ENCODE measurements at places on chromosomes 5 and 9. TPM values are rescaled to one million over a fixed set of nuclear protein-coding genes. Genes with fewer than 3 reads are reported as not detected.

The ASS1 gene
- 63.6 TPM for total RNA-seq

DNA sequence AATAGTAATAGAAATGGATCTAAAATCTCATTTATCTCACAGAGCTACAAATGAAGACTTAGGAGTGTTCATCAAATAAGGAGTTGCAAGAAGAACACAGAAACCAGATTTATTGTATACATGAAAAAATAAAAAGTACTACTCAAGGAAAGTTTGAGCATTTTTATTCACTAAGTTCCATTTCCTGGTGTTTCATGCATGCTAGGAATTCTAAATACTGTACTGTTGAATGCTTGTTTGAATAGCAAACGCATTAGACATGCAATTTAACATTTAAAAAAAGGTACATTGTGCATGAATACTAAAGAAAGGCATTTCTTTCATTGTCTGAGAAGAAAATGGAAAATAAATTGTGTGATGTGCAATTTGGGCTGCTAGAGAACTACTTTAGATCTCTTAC lies 52.1 kb downstream of the C6 start:
- DNase-seq = no peak

- DNase-seq = no peak
Measured at GRCh38 chr5:179558932-179559283, 8.6 kb downstream of the RUFY1 start.

The FRRS1L gene
- total RNA-seq = not detected

GRCh38 chr5:169298193-169298592 lies 2.7 kb downstream of the SLIT3 start:
- no peak for DNase-seq

DNA sequence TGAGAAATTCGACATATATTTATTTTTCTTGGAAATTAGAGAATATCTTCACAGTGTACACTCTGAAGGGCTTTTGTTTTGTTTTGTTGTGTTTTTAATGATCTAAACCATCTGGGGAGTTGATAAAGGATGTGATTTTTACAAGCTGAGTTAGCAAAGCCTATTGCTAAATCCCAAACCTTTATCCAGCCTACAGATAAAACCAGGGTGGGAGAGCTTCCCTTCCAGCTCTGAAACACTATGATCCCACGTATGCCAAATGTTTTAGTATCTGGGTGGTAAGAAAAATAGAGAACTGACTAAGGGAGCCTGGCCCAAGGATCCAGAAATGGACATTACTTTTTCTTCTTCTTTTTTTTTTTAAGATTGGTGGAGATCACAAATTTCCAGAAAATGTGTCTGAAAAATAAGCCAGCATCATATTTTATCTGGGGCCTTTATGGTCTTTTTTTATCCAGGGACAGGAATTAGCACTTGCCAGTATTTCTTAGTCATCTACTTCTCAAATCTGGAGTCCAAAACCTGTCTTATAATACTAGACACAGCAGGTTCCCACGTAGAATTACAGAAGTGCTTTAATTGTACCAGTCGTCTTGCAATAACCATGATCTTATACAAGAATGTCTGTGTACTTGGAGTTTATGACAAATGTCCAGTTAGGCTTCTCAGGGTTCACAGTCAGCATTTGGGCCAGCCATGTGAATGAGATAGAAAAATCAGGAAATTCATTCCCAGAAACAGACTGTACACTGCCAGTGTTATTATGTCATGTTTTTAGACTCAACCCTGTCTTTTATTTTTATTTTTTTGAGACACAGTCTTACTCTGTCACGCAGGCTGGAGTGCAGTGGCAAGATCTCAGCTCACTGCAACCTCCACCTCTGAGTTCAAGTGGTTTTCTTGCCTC lies 290.8 kb upstream of the MPDZ start:
- DNase-seq = no peak

Measured in H4 (cell line).